ENCODE measurements at places on chromosomes 12 and 14.
A peak's percentile ranks its signal among the peaks of the same experiment; 100 is the strongest.

DNA sequence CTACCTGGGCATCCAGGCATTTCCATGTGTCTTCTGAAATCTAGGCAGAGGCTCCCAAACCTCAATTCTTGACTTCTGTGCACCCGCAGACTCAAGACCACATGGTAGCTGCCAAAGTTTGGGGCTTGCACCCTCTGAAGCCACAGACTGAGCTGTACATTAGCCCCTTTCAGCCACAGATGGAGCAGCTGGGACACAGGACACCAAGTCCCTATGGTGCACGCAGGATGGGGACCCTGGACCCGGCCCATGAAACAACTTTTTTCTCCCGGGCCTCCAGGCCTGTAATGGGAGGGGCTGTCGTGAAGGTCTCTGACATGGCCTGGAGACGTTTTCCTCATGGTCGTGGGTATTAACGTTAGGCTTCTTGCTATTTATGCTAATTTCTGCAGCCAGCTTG, 330.0 kb downstream of the RERGL start:
- DNase-seq: no peak

DNA sequence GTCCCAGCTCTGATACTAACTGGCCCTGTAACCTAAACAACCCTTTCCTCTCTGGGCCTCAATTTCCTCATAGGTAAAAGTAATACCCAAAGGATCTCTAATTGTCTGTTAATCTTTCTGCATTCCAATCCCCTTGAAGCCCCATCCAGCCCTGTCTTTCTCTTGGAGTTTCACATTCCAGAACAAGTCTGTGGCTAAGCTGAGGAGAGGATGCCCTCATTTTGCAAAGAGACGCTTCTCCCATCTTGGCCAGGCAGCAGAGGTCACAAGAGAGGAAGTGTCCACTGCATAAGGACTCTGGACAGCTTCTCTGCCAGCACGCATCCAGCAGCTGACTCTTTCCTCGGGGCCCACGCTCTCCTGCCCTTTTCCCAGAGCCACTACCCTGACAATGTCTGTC, 263.4 kb upstream of the FKBP4 start:
- no peak for DNase-seq

DNA sequence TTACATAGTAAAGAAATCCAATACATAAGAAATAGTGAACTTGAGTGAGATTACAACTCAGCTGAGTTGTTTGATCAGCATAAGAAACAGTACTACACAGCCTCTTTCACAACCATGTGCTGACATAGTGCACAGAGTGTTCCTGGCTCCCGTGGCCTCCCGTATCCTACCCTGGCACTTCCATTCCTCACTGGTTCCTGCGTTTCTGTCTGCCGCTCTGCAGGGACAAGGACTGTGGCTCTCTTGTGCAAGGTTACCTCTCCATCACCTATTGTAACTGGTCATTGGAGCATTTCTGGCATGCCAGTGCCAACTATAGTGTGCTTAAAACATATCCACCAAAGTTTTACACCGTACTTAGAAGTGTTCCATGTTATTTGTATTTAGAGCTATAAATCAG, 46.3 kb upstream of the PCED1B start:
- DNase-seq: no peak

- DNase-seq: no peak
Observed at GRCh38 chr14:82879949-82880535, 1346.4 kb upstream of the SEL1L start.

DNA sequence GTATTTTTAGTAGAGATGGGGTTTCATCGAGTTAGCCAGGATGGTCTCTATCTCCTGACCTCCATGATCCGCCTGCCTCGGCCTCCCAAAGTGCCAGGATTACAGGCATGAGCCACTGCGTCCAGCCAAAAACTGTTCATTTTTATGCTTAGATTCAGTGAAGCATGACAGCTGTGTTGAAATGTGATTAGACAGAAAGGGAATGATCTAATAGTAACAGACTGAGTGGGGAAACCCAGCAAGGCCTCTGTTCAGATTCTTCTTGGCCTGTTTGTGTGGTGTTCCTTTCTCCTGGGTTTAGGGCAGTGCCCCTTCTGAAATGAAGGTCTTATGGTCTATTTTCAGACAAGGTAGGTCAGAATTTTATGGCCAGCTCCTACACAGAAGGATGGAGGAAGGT, 11.8 kb upstream of the ABCD4 start:
- no peak for DNase-seq

DNA sequence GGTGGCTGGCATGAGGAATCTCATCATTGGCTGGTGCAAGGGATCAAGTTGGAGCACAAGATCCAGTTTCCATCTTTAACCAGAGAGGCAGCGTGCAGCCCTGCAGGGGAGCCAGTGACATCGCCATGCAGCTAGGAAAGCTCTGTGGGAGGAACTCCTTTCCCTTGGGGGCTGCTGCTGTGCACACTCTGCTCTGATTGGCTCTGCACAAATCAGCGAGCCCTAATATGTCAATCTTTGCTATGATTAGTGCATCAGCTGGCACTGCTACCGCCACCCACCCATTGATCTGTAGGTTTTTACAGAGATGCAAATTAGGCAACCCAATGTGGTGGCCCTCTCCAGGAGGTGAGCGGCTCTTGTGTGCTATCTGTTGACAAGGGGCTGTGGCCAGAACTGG, 262.6 kb downstream of the PCNX1 start:
- DNase-seq: no peak

DNA sequence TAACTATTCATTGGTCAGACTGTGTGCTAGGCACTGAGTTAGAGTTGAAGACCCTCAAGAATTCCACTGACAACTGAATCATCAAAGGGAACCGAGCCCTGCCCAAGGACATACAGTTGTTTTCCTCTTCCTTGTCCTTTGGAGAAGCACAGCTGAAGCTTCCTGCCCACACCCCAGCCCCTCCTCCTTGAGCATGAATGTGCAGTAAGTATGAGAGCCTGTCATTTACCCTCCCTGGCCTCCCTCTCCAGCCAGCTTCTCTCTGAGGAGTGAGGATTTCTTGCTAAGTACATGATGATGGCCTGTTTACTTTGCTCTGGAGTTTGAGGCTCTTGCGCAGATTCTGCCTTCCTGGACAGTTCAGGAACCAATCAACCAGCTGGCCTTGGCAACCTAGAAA, 235.2 kb downstream of the CACNA1C start:
- no peak for DNase-seq

DNA sequence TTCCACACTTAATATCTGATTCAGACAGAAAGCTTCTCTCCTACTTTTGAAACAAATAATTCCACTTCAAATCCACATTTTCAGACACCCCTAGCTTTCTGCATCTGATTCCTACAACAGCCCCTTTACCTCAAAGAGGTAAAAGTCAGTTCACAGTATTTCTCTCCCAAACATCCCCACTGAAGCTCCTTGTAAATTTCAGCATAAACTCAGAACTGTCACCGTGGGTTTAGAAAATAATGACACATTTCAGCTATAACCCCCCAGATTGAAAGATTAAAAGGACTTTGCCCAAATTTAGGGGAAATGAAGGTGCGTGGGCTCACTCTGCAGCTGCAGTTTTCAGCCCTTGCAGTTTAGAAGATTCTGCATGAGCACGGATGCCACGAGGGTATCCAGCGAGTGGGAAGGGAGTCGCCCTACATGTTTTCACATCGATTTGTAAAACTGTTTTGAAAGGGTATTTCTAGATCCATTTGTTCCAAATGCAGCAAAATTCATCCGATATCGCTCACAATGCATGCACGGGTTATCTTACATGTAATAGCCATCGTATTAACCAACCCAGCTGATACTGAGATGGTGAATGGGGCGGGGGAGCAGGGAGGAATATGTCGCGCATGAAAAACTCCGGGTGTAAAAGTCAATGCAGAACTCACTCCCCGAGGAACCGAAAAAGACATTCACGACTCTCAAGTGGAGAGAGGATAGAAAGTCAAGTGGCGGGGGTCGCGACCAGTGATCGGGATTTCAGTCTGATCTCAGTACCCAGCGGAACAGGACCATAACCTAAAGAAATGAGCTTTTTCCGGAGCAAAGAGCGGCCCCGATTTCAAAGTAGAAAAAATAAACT, 5.0 kb upstream of the CCND2 start:
- no peak for DNase-seq

GRCh38 chr14:64671591-64671990, 32.6 kb upstream of the PLEKHG3 start:
- peak; percentile 4 for DNase-seq

GRCh38 chr14:63006531-63006930, 38.7 kb downstream of the KCNH5 start:
- DNase-seq: no peak

DNA sequence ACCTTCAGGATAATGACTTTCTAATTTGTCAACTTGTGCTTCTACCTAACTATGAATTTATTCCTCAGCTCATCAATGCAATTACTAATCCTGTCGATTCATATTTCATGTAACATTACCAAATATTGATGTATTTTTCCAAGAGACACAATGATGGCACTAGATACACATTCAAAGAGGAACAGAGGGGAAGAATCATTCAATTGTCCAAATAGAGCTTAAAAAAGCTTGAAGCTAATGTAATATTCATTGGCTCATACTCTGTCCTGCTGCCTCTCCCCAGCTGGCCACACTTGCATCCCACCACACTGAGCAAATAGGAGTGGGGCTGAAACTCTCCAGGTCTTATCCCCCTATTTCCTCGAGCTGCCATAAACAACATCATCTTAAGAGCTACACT, 9.3 kb downstream of the TESPA1 start:
- no peak for DNase-seq

- DNase-seq: no peak
Observed at GRCh38 chr12:95551305-95551704, at the start of gene USP44. USP44 (minus strand) TSS chr12:95551476; CDS start chr12:95534256, 17,220 bp downstream.

DNA sequence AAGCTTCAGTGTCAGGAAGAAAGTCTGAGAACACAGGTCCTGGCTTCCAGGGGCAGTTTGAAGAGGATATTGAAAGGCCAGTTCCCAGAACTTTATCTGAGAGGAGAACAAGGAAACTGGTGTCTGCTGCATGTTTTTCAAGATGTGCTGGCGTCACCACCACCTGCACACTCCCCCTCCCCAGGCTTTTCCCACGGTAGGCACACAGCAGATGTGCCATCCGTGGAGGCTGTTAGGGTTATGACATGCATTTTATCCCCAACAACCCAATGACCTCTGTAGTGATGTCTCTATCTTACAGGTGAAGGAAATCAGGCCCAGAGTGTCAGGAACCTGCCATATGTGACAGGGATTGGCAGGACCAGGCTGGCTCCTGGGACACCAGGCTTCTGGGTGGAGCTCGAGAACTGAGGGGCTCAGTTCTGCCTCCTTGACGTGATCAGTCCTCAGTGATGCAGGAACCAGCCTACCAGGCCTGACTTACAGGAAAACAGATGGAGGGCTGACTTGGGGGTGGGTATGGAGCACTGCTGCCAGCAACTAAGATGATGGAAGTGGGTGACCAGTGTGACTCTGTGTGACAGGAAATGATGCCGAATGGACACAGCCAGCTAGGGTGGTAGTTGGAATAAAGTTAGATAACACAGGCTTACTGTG, 16.8 kb downstream of the SLC25A47 start:
- no peak for DNase-seq

- no peak for DNase-seq
Observed at GRCh38 chr14:36099619-36100018, 76.9 kb downstream of the PTCSC3 start.

DNA sequence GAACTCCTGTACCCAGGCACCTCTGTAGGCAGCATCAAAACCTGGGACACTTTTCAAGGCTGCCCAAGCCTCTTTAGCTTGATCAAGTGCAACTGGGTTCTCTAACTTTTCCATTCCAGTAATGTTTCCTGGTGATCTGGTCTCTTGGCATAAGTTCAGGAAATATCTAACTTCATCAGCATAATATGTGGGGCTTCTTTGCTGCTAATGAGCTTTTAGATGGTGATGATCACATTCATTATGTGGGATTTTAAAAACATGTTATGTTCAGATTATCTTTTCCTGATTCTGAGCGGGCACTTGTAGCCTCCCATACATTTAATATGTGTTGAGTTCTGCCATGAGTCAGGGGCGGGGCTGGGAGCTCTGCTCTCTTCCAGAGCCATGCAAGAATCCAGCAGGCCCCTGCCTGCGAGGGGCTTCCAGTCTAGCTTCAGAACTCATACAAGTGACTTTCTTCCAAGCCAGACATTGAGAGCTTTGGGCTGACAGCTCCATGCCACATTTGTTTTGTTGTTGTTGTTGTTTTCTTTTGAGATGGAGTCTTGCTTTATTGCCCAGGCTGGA, 39.5 kb upstream of the RIN3 start:
- DNase-seq: no peak

DNA sequence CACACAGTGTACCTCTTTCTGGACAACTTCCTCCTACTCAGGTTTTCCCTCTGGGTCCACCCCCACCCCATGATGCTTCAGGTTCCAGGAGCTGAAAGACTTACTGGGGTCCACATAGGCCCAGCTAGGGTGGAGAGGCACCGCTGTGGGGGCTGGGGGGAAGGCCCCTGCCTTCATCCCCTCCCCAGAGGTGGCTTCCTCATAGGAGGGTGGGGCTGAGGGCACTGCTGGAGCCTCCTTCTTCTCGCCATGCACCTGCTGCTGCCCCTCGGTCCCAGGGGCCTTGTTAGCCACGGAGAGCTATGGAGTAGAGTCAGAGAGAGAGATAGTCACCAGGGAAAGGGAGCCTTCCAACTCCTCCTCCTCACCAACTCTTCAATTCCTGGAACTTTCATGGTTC, 2.7 kb downstream of the FAIM2 start:
- DNase-seq: no peak

- DNase-seq: no peak
Observed at GRCh38 chr12:90086281-90086680, 377.6 kb upstream of the ATP2B1 start.

DNA sequence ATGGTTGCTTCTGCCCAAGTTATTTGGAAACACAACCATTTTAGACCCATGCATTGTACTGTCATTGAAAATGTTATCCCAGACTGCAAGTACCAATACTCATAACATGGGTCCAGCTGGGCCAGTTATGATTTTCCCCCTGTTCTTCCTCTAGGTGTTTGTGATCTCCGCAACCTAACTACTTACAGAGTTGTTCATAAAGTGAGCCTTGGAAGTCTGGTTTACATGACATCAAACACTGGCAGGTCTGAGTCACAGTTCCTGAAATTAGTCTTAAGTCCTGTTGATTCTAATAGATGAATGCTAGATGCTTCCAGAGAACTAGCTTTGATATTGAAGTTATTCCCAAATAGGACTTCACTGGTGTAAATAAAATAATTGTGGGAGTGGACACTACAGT, 487.0 kb downstream of the MED13L start:
- no peak for DNase-seq

- DNase-seq: no peak
Observed at GRCh38 chr14:103695296-103696069, 19.8 kb downstream of the XRCC3 start.

DNA sequence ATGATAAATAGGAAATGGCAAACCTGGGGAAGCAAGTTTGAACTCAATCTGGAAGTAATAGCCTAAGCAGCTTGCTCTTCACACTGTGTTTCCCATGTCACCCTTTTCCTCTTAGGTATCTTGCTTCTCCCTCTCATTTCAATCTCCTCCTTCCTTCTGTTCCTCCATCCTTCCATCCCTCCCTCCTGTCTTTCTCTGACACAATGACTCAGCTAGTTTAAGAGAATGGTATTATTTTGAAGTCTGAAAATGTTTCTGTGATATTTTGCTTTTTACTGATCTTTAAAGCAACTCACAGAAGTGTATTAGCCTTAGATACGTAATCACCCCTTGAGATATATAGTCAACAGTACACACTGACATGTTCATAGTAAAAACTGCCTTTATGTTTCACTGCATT, 55.9 kb upstream of the FGD4 start:
- DNase-seq: no peak
